ENCODE measurements at places on chromosomes 6 and 20. TPM values are rescaled to one million over a fixed set of nuclear protein-coding genes. Genes with fewer than 3 reads are reported as not detected.

ERVFRD-1 gene
- total RNA-seq = not detected

OTOR gene
- total RNA-seq = not detected

TENT5A gene
- total RNA-seq = 35.8 TPM

SLC22A23 gene
- total RNA-seq = 6.2 TPM

All from gastroesophageal sphincter (tissue), 4 donors.